ENCODE measurements at places on chromosomes 16 and 17.

DNA sequence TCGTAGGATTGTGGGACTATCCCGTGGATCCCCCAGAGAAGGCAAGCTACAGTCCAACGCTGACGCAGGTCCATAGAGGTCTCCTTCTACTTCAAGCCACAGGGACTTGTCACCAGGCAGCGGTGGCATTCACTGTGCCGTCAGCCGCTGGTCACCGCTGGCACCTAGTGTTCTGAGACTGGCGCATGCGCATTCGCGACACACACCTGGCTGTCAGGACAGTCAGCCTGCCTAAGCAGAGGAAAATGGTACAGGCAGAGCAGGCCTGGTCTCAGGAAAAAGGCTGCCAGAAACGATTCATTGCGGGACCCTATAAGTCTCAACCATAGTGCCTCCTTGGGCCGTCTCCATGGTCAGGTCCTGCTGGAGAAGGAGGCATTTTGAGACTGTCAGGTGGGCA is 138.0 kb upstream of the WSB1 start:
- no peak for DNase-seq

DNA sequence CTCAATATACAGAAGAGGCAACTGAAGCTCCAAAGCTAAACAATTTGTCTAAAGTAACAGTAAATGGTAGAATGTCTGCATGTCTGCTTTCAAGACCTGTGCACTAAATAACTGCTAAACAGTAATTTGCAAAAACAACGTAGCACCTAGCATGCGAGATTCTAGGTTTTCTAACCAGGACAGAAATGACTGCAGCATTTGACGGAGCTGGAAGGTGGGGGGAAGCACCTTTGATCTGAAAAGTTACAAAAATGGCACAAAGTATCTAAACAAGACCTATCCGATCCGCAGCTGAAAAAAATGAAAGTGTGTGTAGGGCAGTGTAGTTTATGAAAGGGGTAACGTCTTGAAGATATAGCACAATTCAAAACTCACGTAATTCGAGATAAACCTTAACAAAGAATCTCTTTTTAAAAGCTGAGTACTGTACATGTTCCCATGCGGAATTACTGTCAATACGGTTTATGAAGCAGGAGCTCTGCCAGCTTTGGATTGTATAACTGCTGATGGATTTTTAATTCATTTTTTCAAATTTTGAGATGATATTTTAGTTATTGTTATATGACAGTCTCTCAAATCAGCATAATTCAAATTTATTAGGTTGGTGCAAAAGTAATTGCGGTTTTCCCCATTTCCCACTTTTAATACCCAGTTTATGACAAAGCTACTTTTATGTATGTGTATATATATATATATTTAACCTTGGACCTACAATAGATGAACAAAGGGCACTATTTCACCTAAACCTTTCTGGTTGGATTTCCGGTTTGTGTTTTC is 1.2 kb upstream of the WIPI1 start:
- DNase-seq: no peak

- DNase-seq: no peak
Observed at GRCh38 chr16:67327743-67328142, 1.1 kb downstream of the LRRC36 start.

DNA sequence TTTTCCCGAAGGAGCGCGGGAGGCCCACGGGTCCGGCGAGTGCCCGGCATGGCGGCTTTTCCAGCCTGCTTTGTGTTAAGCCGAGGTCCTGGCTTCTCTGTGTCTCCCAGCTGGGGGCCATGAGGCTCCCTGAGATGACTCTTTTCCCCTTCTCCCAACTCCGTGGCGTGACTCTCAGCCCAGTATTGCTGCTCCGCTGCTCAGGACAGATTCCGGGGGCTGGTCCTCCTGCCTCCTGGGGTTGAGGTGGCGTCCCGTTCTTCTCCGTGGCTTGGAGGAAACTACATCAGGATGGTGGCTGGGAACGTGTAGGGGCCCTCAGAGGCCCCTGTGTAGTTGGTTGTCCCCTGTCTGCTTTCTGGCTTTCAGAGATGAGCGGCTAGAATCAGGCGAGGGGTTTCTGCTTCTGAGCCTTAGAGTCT is 951 bp downstream of the GPS1 start:
- DNase-seq: no peak

- DNase-seq: no peak
Observed at GRCh38 chr17:48816774-48817590, at the start of gene TTLL6. Gene TTLL6 (minus strand): TSS chr17:48817229. CDS start chr17:48817072, 157 bp downstream.

DNA sequence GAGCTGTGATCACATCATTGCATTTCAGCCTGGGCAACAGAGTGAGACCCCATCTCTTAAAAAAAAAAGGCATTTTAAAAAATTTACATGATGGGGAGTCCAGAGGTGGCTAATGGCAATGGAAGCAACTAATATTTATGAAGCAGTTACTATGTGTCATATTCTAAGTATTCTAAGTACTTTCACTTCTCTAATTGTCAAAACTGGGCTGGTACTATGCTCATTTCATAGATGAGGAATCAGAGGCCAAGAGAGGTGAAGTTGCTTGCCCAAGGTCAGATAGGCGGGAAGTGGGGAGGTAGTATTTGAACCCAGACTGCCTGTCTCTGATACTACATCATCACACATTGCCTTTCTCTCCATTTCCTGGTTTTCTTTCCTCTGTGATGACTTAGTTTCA is 50.7 kb downstream of the SLC5A11 start:
- no peak for DNase-seq

DNA sequence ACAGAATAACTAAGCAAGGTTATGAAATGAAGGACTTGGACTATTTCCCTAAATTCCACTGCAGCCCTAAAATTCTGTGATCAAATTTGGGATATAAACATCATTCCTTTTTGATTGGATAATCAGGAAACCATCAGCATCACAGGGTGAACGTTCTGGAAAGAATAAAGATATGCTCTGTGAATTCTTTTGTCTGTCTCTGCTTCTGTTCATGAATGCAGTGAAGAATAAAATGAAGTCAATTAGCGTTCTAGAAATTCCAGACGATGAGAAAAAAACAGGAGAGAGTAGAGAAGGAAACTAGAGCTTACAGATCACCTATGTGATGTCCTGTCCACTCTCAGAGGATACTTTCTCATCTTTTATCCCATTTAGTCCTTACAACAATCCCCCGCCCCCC is 295.1 kb upstream of the SOX9 start:
- DNase-seq: no peak

- DNase-seq: no peak
Observed at GRCh38 chr17:47741109-47741792, 8.2 kb downstream of the TBX21 start.

DNA sequence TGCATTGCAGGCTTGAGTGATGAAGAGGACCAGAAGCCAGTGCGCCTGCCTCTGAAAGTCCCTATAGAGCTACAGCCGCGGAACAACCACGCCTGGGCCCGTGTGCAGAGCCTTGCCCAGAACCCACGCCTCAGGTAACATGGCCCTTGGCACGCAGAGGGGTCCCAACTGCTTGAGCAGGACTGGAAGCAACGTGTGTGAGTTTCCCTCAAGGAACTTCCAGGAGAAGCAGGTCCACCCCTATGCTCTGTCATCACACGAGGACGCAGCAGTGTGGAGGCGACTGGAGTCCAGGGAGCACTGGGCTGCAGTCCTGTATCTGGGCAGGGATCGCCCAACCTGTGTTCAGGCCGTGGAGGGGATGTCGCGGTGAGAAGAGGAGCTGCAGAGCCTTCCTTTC is 25.1 kb upstream of the JPT2 start:
- no peak for DNase-seq

- DNase-seq: no peak
Observed at GRCh38 chr16:68643227-68643626, 1.9 kb upstream of the CDH3 start.

- no peak for DNase-seq
Observed at GRCh38 chr17:1648173-1648962, 1.3 kb downstream of the RILP start.

- DNase-seq: no peak
Observed at GRCh38 chr17:69228018-69228417, 606 bp downstream of the ABCA10 start.

DNA sequence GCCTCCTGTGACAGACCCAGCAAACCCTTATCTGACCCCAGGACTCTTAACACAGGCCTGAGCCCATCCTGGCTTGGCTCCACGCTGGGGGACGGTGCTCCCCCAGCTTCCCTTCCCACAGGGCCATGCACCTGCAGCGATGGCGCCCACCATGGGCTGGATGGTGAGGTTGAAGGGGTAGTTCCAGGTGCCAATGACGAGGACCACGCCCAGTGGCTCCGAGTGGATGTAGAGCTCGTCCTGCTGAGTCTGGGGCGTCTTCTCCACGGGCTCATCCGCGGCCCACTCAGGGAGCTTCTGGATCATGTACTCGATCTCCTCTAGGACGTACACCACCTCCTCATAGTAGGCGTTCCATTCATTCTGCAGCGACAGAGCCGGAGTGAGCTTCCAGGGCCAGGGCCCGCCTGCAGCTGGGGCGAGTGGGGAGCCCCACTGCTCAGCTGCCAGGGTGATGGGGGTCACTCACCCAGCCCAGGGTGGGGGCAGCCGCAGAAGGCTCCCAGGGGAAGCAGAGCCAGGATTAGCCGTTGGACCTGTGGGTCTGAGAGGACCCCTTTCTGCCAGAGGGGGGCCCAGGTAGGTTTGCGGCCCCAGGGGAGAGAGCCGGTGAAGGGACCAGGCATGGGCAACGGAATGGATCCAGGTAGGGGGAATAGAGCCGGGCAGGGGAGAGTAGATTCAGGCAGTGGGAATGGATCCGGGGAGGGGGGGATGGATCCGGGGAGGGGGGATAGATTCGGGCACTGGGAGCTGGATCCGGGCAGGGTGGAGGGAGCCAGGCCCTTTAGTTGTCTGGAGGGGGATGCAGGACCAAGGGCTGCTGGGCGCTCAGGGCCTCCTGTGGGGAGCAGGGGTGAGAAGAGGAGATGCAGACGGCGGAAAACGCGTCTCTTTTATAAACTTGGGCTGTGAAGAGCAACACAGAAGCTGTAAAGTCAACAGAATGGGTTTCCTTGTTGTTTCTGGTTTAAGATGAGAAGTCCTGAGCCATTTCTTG is 4.7 kb downstream of the ALDH3A1 start:
- DNase-seq: no peak

GRCh38 chr17:11986942-11987329 is 10.3 kb downstream of the ZNF18 start:
- DNase-seq: peak; percentile 36

DNA sequence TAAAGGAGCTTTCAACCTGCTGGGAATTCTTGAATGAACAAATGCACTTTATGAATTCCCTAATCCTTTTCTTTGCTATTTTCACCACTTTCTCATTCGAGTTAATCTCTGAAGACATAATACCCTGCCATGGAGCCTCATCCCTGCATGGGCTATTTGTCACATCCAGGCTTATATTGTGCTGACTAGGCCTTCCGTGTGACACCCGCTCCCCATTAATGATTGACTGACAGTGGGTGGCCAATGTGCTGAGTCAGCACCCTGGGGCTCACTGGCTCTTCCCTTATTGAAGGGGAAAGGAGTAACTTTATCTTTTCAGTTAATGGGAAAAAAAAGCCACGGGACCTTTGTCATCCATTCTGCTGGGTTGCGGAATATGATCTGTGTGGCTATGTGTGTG is 1024.8 kb upstream of the EEF2KMT start:
- DNase-seq: no peak

GRCh38 chr17:81702934-81703746 is at the start of gene MRPL12:
Gene MRPL12 (plus strand): TSS chr17:81703367. CDS start chr17:81703502, 135 bp downstream.
- DNase-seq: peak; percentile 76

DNA sequence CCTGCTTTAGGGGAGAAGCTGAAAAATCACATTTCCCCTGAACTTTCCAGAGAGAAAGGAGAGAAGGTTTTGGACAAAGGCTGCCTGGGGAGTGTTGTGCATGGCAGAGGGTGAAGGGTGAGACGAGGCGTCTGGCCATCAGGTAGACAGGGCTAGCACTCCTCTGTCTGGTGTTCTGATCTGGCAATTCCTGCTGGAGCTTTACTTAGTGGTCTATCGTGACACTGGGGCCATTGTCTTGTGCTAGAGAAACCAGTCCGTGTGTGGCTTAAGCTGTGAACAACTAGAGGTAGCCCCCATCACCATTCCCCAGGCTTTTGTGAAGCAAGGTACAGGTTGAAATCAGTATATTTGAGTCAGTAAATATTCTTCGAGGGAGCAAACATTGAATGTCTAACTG is 8.5 kb downstream of the RHBDL3 start:
- no peak for DNase-seq
